HS-27A (cell line): ENCODE measurements at places on chromosomes 3 and 15.

GRCh38 chr3:112629425-112629824, 11.5 kb downstream of the CCDC80 start:
- no peak for DNase-seq

DNA sequence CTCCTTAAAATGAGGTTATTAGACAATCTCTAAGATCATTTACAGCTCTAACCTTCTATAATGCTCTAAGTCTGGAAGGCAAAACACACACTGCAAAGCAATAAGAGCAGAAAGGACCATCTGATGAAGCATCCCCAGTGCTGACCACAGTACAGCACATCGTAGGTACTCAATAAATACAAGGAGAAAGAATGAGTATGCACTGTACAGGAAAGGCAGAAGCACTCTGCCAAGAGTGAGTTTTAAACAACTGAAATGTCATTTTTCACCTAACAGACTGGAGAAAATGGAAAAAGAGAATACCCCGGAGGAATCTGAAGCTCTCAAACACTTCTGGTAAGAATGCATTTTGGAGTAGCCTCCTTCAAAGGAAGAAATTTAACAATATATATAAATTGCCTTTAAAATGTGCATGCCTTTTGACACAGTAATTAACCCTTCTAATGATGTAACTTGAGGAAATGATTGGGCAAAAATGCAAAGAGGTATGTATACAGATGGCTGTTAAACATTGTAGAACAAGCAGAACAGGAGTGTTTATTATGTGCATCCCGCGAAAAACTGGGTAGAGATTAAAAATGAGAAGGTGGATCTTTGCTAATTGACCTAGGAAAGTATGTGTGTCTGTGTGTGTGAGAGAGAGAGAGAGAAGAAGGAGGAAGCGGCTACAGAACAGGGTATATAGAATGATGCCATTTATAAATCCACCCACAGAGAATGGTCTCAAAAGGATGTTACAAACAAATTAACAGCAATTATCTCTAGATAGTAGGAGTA, 8.0 kb upstream of the OXTR start:
- no peak for DNase-seq

DNA sequence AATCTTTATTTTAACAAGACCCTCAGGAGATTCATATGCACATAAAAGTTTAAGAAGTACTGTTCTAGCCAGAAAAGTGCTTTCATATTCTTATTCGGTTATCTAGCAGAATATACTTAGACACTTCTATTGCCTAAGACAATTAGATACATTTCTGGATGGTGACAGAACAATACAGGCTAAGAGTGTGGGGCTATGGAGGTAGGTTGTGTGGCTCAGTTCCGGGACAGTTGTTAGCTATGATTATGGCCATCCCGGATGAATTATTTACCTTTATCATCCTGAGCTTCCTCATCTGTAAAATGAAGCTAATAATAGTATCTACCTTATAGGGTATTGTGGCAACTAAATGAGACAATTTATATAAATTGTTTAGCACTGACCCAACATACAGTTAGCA, 6.6 kb downstream of the FAM98B start:
- DNase-seq: no peak

DNA sequence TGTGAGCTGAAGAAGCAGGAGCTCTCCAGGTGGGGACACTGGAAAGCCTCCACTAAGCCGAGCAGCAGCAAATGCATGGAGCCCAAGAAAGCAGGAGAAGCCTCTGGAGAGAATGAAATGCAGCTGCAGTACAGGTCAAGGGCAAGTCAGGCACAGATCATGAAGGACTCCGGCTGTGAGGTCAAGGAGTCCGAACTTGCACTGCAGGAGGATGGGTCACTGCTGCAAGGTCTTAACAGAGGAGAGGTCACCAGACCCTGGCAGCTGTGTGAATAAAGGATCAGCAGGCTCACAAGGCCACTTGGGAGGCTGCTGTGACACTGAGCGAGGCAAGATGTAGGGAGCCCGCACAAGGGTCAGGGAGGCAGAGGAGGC, 24.7 kb upstream of the SLC41A3 start:
- no peak for DNase-seq

DNA sequence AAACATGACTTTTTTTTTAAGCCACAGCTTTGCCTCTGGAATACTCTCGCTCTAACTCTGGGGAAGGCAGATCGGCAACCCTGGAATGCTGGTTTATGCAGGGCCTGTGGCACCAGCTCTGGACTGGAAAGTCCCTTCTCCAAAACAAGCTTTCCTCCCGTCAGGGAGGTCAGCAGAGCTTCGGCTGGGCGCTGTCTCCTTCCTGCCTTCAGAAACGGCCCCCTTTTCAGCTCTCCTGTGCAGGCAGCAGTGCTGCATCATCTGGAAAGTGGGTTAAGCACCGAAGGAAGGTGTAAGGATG, 42.7 kb upstream of the SKOR1 start:
- no peak for DNase-seq

- no peak for DNase-seq
Measured at GRCh38 chr3:188133219-188133618, 20.7 kb upstream of the LPP start.

DNA sequence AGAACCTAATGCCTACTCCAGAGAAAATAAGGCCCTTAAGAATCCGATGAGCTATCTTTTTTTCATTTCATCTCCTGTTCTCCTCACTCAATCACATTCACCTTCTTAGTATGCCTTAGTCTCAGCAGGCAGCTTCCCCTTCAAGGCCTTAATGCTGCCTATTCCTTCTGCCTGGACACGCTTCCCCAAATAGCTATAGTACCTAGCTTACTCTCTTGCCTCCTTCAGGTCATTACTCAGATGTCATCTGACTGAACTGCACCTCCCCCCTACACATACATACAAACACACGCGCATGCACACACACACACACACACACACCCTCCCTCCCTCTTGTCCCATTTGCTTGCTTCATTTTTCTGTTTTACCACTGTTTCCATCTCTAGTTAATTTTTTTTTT, 191.5 kb upstream of the MLF1 start:
- DNase-seq: no peak

- DNase-seq: no peak
Measured at GRCh38 chr15:72797338-72797689, 13.8 kb upstream of the ADPGK start.

GRCh38 chr3:143835312-143835711, 13.0 kb downstream of the SLC9A9 start:
- no peak for DNase-seq
